Spleen (tissue), 13 donors: ENCODE measurements at places on chromosomes 7 and 10. TPM values are rescaled to one million over a fixed set of nuclear protein-coding genes. Genes with fewer than 3 reads are reported as not detected.

Gene MCM10
- polyA plus RNA-seq: 0.99 TPM

Gene KEL
- polyA plus RNA-seq: 4.7 TPM

- peak; percentile 93 for DNase-seq
These were observed 1.5 kb upstream of the GRIFIN start for GRCh38 chr7:2477447-2478398.

GRCh38 chr10:107418085-107418806, 253.7 kb upstream of the SORCS1 start:
- no peak for DNase-seq

Gene NCF1
- polyA plus RNA-seq: 144 TPM

GRCh38 chr7:51706851-51707250, 390.2 kb upstream of the COBL start:
- no peak for DNase-seq

Gene CHST3
- 1.6 TPM for polyA plus RNA-seq

DNA sequence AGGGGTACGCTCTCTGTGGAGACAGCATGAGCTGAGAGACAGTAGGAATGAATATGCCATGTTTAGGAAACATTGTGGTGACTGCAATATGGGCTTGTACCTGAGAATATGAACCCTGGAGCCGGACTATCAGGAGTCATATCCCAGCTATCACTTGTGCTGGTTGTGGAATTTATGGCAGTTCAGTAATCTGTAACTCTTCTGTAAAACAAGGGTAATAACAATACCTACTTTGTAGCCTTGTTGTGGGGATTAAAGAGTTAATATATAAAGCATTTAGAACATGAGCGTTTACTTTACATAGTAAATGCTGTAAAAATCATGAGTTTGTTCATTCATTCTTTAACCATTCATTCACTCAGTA, 44.4 kb downstream of the EXOC6 start:
- DNase-seq: no peak

GRCh38 chr7:133135451-133135850, 53.6 kb upstream of the CHCHD3 start:
- DNase-seq: no peak

Gene ADIRF
- 73.5 TPM for polyA plus RNA-seq

GRCh38 chr10:44032216-44032615, 352.7 kb downstream of the CXCL12 start:
- DNase-seq: no peak

- no peak for DNase-seq
These were observed 1584.4 kb upstream of the LRRTM3 start for GRCh38 chr10:65341323-65341925.

DNA sequence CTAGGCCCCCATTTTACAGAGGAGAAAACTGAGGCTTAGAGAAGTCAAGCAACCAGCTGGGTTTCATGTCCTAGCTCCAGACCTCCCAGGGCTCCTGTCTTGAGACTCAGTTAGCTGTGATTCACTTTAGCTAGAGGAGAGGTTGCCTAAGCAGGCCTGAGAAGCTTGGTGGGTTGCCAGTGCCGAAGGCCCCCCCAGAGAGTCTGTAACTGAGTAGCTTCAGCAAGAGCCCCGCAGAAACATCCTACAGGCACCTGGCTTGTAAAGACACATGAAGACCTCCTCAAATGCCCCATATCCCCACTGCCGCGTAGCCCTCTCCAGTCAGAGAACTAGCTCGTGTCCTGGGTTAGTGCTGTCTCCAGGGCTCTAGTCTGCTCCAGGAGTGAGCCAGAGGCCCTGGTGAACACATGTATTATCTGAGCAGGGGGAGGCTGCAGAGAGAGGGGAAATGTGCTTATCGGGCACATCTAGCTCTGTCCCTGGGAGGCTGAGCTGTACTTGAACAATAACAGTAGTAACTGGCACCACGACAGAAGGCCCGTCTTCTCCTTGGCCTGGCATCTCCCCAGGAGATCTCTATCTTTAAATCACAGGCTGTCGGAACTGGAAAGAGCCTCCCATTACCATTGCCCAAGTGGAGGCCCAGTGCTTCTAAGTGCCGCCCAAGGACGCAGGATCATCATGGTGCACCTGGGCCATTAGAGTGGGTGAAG, 28.9 kb downstream of the UNC5B start:
- DNase-seq: no peak

Gene CPN1
- not detected for polyA plus RNA-seq

Gene FIS1
- polyA plus RNA-seq: 250 TPM

GRCh38 chr10:63697956-63698786, 177.0 kb downstream of the REEP3 start:
- no peak for DNase-seq

DNA sequence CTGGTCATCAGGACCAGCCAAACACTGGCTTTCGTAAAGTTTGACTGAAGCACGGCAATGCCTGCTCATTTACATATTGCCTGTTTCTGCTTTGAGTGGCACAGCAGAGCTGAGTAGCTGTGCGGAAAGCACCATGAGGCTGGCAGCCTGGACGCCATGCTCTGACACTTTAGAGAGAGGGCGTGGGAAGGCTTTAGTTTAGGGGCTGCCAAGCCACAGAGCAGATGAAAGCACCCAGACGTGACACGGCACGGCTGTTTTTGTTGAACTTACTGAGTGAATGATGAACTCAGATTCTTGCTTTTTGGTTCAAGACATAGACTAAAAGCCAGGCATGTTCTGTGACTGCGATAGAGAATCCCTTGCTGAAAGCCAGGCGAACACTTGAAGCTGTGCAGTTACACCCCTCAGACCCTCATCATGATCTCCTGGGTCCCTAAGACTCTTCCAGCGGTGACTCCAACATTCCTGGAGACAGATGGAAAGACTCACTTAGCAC, 182.1 kb downstream of the ZMYND11 start:
- peak; percentile 89 for DNase-seq

GRCh38 chr10:11276449-11276990, 258.8 kb downstream of the CELF2 start:
- no peak for DNase-seq

Gene MMRN2
- 10.3 TPM for polyA plus RNA-seq

Gene NPY4R
- polyA plus RNA-seq: not detected

DNA sequence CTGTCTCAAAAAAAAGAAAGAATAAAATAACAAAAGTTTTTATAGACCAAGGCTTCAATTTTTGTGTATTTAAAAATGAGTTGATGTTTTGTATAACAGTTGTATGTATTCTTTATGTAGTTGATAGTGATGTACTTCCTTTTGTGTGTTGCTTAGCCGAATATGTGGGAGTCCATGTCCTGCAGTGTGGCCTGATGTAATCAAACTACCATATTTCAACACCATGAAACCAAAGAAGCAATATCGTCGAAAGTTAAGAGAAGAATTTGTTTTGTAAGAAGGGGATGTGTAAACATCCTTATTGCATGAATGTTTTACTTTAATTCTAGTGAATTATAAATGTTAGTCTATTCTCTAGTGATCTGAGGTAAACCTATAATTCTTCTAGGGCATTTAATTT, 56.6 kb downstream of the MPLKIP start:
- DNase-seq: no peak

Gene FAM25G
- polyA plus RNA-seq: not detected

DNA sequence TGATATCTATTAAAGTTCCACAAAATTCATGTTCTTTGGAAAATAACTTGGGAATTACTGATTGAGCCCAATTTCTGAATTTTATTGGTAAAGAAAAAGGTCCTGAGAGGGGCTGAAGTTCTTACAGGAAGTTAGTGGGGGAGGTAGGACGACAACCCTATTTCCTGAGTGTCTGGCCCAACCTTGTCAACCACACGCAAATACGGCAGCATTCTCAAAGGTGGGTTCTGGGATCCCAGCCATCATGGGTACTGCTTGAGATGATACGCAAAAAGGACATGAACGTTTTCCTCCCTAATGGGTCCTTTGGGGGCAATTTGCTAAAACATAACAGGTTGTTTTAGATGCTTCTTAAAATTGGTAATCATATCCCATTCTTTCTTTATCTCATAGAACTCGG, 2.7 kb upstream of the PDCD4 start:
- DNase-seq: no peak

GRCh38 chr10:78657163-78657861, 411.5 kb upstream of the ZMIZ1 start:
- peak; percentile 85 for DNase-seq

DNA sequence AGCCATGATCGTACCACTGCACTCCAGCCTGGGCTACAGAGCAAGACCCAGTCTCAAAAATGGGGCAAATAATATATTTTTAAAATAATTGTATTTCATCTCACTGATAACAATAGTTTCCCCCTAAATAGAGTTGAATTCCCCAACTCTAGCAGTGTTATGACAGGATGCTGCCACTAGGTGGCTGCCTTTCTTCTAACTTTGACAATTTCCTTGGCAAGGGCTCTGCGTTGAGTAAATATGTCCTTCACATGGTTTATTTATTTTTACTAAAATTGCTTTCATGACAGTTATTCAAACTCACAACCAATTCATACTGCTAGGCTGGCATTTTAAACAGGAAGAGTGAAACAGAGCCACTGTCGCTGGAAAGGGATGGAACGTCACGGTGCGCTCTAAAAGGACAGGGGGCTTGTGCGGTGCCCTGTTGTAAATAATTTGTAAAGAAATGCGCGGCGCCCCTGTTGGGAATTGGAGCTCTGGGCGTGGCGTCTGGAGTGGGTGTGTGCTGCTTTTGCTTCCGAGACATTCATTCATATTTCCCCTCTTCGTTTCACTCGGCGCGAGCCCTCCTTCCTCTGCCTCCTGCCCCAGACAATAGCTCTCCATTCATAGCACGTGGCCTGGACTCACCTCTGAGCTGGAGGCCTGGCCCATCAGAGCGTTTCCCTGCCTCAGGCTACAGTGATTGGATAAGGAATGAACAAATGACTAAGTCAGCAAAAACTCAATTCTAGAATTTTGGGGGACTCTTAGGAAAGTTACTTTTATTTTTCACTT, 20.5 kb upstream of the PITRM1 start:
- DNase-seq: no peak

GRCh38 chr7:22700559-22701002, 26.4 kb upstream of the IL6 start:
- DNase-seq: no peak

Gene XPNPEP1
- 29.5 TPM for polyA plus RNA-seq

DNA sequence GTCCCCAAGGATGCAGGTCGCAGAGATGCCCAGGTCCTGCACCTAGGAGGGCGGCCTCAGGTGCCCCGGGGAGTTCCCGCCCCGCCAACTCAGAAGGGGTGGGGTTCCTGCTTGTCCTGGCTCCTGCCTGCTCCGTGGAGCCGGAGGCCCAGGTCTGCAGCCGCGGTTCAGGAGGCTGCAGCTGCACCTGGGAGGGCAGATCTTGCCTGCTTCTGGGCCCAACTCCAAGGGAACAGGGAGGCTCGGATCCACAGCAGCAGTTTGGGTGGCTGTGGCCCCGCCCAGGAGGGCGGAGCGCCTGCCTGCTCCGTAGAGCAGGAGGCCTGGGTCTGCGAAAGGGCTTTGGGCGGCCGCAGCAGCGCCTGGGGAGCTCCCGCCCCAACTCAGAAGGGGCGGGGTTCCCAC, 108.2 kb upstream of the EGR2 start:
- peak; percentile 72 for DNase-seq

DNA sequence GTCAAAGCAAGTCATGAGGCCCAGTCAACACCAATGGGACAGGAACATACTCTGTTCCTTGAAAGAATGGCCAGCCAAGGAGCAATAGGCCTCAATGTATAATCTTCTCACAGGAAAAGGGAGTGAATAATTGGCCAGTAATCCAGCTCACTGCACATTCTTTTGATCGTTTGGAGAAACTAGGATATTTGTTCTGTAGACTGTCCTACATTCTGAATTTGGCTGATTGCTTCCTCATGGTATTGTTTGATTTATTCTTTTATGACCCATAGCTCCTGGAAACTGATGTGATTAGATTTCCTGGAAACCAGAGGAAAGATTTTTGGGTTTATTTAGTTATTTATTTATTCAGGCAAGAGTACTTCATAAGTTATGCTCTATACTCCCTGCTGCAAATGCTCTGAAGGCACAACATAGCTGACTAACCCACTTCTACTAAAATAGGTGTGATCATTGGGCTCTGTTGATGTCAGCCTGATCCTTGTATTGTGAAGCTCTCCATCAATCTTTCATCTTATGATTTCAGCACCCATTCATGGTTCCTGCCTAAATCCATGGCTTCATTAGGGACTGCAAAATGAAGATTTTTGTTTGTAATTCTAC, 745.2 kb downstream of the SUGCT start:
- no peak for DNase-seq

- no peak for DNase-seq
These were observed 42.1 kb upstream of the NAMPT start for GRCh38 chr7:106326594-106327537.

Gene CCDC186
- 4.8 TPM for polyA plus RNA-seq

GRCh38 chr10:73799899-73800559, 11.4 kb downstream of the NDST2 start:
- DNase-seq: no peak

GRCh38 chr7:7701527-7701926, 16.9 kb downstream of the RPA3 start:
- DNase-seq: no peak

Gene FAM25C
- polyA plus RNA-seq: not detected

Gene CALML5
- polyA plus RNA-seq: not detected

- peak; percentile 62 for DNase-seq
These were observed 671.0 kb upstream of the FOXK1 start for GRCh38 chr7:4010923-4011656.

Gene ACSL5
- 18.6 TPM for polyA plus RNA-seq

- DNase-seq: no peak
These were observed 19.2 kb downstream of the ZNF107 start for GRCh38 chr7:64685091-64685490.

- DNase-seq: peak; percentile 66
These were observed 31.1 kb downstream of the TBATA start for GRCh38 chr10:70753841-70754621.

DNA sequence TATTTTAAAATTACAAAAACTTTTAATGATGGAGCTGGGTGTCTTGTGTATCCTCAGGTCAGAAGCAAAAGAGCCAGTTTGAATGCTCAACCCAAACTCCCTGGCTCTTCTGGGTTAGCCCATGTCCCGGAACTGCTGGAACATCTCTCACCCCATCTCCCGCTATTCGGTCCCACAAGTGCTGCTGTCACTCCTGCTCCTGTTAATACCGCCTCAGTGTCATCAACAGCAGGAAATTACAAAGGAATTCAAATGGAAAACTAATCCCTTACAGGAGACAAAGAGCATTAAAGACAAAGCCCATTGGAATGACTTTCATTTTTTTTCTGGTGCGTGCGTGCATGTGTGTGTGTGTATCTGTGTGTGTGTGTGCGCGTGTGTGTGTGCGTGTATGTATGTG, 112.0 kb upstream of the C7orf33 start:
- no peak for DNase-seq
